ENCODE measurements at places on chromosomes 3 and 15. TPM values are rescaled to one million over a fixed set of nuclear protein-coding genes. Genes with fewer than 3 reads are reported as not detected.

NLGN1 gene
- 5.6 TPM for total RNA-seq

CCDC32 gene
- 30.3 TPM for total RNA-seq

GOLGA8R gene
- total RNA-seq = 1.8 TPM

IL5RA gene
- not detected for total RNA-seq

EIF4E3 gene
- total RNA-seq = 1.5 TPM

CCDC54 gene
- not detected for total RNA-seq

KLHL40 gene
- total RNA-seq = not detected

COL7A1 gene
- total RNA-seq = 14.9 TPM

CHRM5 gene
- total RNA-seq = not detected

PDHB gene
- total RNA-seq = 105 TPM

MUC20 gene
- 1.3 TPM for total RNA-seq

SECISBP2L gene
- 24.5 TPM for total RNA-seq

COL8A1 gene
- 414 TPM for total RNA-seq

BOC gene
- 10.4 TPM for total RNA-seq

NME9 gene
- not detected for total RNA-seq

SKOR1 gene
- total RNA-seq = not detected

CFAP100 gene
- not detected for total RNA-seq

ADAMTS9 gene
- 9.7 TPM for total RNA-seq

P3H2 gene
- 13.9 TPM for total RNA-seq

TEX55 gene
- not detected for total RNA-seq

THRB gene
- total RNA-seq = 1.6 TPM

CASR gene
- not detected for total RNA-seq

SERPINI2 gene
- not detected for total RNA-seq

GNB4 gene
- total RNA-seq = 43.5 TPM

C3orf85 gene
- total RNA-seq = not detected

NUP210 gene
- 1.3 TPM for total RNA-seq

GLCE gene
- 40.5 TPM for total RNA-seq

PLA2G4E gene
- total RNA-seq = not detected

HGD gene
- total RNA-seq = 5.2 TPM

GALNT15 gene
- 13.4 TPM for total RNA-seq

ANKUB1 gene
- total RNA-seq = not detected

PYGO1 gene
- 3.8 TPM for total RNA-seq

SPTSSB gene
- not detected for total RNA-seq

STRIT1 gene
- not detected for total RNA-seq

TRH gene
- total RNA-seq = not detected

SYNPR gene
- not detected for total RNA-seq

TRPM1 gene
- not detected for total RNA-seq
